ENCODE measurements at places on chromosomes 12 and 14.

DNA sequence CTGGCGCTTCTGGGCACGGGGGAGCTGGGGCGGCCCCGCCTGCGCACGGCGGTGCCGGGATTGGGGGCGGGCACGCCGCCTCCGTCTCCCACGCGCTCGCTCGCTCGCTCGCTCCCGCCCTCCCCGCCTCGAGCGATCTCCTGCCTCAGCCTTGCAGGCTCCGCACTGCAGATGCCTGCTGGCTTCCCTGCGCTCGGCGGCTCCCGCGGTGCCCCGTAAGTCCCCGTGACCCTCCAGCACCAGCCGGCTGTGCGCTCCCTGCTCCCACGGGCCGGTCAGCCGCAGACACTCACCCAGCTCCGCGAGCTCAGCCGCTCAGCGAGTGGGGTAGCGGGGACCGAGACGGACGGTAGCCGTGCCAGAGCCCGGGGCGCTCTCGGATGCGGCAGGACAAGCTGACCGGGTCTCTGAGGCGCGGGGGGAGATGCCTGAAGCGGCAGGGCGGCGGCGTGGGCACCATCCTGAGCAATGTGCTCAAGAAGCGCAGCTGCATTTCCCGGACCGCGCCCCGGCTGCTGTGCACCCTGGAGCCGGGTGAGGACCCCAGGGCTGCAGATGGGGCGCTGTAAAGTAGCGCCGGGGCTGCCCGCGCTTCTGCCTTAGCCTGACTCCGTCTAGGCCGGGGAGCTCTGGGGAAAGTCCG lies at the start of gene TBC1D30:
TBC1D30 (plus strand) TSS at position 148 of the 643 bp plus-strand sequence; CDS start at position 381, 233 bp downstream.
- DNase-seq = no peak

DNA sequence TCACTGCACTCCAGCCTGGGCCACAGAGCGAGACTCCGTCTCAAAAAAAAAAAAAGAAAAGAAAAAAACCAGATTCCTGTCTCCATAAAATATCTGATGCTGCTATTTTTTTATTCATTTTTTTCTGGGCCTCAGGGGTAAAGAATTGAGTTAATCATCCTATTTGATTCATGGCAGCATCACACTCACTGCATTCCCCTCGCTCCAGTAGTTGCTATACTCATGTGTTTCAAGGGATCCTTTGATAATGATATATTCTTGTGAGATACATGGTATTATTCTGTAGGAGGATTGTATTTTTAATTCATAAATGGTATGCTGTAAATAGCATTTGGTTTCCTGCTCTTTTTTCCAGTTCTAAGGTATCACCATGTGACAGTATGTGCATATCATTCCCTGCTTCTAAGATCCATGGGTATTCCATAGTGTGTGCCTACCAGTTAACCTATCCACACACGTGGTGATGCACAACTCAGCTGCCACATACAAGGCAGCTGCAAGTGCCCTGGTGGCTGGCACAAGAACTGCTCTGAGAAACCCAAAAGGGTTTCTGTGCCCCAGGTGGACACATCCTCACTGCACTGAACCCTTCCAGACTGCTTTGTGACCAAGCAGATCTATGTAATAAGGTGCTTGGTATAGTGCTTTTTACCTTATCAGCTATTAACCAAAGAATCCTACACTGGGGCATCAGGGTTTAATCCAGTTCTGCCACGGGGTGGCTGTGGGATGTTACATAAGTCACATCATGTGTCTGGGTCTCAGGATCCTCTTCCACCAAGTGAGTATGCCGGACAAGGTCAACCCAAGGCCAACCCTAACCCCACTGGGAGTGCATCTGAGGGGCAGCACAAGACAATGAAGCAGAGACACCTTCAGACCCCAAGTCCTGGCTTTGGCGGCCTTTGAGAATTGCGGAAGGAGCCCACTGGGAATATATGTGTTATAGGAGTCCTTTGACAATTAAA lies 74.6 kb downstream of the ZFP36L1 start:
- DNase-seq = no peak

- no peak for DNase-seq
Observed at GRCh38 chr12:92020983-92021665, 124.5 kb downstream of the BTG1 start.

DNA sequence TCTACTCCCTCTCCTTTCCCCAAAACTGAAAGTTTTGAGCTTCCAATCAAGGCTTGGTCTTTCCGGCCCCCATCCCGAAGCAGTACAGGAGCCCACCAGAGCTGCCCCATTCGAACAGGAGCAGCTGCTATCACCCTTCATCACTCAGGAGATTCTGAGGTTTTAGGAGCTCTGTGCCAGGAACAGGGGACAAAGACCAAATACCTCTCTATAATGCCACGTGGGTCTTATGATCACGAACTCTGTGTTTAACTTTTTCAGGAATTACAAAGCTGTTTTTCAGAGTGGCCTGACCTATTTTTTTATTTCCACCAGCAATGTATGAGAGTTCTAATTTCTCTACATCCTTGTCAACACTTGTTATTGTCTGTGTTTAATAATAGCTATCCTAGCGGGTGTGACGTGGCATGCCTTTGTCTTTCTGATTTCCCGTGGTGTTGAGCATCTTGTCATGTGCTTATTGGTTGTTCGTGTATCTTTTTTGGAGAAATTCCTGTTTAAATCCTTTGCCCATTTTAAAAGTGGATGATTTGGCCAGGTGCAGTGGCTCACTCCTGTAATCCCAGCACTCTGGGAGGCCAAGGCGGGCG lies 21.7 kb downstream of the COA8 start:
- no peak for DNase-seq

DNA sequence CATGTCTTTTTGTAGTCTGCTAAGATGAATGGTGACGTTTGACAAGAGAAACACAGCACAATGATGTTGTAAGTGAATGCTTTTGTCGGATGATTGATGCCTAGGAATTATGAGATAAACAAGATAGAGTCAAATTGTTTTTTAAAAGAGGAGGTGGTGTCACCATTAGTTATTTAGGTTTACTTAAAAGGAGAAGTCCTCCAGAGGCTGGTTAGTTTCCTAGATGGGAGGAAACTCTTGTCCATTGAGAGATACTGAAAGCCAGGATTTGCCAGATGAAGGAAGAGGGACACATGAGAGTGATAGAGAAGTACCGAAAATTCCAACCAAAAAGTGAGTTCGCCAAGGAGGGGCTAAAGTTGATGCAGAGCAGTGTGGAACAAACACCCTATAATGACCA lies at the start of gene OR10G2:
OR10G2 (minus strand) TSS at position 101 of the 400 bp plus-strand sequence; CDS start at position 3, 98 bp downstream.
- no peak for DNase-seq

DNA sequence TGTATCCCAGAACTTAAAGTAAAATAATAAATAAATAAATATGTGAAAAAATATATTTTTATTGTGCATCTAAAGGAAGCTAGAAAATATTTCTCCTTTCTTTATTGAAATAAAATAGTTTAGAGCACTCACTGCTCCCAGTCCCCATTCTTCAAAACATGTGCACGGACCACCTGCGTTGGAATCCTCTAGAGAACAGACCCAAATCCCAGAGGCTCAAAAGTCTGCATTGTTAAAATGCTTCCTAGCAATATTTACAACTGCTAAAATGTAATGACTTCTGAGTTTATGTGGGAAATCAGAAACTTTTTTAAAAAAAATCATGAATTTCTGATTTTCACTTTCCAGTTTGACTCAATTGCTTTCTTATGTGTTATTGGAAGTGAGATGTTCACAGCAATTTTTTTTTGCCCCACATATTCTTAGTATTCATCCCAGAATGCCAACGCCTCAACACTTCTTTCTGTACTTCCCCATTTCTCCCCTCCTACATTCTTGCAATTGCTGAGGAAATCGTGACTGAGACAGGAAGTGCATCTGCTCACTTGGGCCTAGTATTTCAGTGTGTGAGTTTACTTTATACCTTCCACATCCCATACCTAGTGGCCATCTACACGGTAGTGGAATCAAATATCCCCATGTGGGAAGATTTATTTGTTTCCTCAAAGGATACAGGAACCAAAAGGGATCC lies 116.0 kb upstream of the FLRT2 start:
- DNase-seq = no peak

GRCh38 chr14:36057452-36058116 lies 118.9 kb downstream of the PTCSC3 start:
- DNase-seq = no peak

DNA sequence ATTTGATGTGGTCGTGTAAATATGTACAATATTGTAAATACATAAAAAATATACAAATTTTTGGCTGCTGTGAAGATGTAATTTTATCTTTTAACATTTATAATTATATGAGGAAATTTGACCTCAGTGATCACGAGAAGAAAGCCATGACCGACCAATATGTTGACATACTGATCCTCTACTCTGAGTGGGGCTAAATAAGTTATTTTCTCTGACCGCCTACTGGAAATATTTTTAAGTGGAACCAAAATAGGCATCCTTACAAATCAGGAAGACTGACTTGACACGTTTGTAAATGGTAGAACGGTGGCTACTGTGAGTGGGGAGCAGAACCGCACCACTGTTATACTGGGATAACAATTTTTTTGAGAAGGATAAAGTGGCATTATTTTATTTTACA lies 49.6 kb downstream of the TBK1 start:
- DNase-seq = no peak

DNA sequence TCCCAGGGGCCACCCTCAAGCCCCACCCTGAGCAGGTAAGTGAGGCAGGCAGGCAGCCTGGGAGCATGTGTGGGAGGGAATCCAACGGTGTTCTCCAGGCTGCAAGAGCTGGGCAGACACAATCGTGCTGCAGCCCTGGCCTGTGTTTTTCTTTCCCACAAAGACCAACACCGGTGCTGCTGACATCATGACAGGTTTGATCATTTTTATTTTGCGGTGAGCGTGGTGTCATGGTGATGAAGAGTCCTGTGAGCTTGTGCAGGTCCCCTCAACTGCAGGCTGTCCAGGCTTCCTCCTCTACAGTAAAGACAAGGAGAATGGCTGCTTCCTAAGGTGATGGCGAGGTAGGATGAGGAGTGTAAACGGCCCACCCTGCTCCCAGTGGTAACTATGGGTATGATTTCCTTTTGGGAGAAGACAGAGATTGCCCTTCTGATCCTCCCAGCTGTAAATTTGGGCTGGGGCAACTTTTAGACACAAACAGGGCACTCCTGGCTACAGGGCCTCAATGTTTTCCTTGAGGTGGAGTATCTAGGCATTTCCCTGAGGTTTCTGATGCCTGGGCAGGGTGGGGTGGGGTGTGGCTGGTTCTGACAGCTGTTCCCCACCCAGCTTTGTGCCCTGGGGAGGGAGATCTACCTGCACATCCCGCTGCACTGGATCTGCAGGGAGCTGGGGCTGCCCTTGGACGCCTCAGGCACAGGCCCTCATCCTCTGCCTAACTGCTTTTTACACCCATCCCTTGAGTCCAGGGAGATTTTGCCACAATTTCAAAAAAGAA lies 109.1 kb downstream of the VCPKMT start:
- DNase-seq = no peak

- DNase-seq = no peak
Observed at GRCh38 chr12:10214895-10215267, 2.2 kb downstream of the GABARAPL1 start.

DNA sequence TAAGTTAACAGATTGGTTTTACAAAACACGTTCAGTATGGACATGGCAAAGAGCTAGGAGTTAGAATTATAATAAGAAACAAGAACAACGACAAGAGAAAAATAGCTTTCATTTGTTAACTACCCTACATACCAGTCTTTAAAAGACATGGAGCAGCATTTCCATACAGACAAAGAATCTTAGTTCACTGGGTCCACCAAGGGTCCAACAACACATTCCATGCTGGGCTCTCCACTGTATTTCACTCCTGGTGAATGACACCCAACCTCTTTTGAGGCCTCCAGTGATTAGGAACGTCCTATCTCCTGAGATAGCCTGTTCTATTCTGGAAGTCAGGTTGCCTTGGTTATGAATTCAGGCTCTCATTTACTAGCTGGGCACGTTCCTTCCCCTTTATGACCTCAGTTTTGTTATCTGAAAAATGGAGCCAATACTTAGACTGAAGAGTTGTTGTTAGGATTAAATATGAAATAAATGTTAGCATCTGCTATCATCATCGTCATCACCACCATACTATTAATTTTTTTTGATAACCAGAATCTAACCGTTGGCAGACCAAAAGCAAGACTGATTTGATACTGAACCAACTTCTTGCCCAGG lies 37.7 kb downstream of the C12orf75 start:
- DNase-seq = no peak

DNA sequence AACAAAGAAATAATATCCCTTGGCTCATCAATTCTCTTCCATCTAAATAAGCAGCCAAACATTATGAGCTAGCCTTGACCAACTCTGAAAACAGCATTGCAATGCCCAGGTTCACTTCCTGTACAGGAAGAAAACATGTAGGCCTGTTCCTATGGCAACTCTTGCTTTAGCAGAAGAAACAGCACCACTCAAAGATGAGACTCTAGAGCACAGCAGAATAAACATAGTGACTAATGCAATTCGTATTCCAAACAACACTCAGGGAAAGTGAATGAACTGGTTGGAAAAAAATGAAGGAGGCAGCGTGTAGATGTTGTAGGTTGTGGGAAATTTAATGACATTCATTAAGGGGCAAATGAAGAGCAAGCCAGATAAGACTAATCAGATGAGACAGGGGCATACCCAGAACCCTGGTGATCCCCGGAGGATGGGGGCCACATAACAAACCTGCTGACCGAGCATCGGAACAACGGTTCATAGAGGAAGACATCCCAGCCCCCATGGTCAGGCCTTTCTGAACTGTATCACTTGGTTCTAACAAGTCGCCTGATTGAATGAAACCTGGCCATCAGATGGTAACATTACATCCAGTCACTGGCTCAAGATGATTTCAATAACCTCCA lies 9.0 kb downstream of the ARHGDIB start:
- DNase-seq = peak; percentile 14

GRCh38 chr12:89951050-89951693 lies 242.5 kb upstream of the ATP2B1 start:
- no peak for DNase-seq

DNA sequence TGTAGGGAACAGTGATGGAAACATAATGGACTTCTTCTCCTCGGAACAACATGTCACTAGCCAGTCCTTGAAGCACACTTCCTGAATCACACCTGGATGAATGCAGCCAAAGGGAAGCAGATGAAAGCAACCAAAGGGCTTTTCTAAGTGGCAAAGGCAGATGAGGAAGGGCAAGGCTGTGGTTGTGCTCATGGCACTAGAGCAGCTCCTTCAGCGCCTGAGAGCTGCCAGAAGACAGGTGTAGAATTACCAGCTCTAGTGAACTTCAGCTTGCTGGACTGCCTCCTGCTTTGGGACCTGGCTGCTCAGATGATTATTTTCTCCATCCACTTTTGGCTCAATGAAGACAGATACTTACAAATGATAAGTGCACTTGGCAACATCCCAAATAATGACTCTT lies 1372.1 kb upstream of the SEL1L start:
- no peak for DNase-seq

GRCh38 chr14:28308734-28309133 lies 457.9 kb upstream of the FOXG1 start:
- no peak for DNase-seq
